ENCODE measurements at places on chromosomes 6 and 20.
A peak's percentile ranks its signal among the peaks of the same experiment; 100 is the strongest.

GRCh38 chr6:34459899-34460593, 5.8 kb upstream of the PACSIN1 start:
- DNase-seq = peak; percentile 17

DNA sequence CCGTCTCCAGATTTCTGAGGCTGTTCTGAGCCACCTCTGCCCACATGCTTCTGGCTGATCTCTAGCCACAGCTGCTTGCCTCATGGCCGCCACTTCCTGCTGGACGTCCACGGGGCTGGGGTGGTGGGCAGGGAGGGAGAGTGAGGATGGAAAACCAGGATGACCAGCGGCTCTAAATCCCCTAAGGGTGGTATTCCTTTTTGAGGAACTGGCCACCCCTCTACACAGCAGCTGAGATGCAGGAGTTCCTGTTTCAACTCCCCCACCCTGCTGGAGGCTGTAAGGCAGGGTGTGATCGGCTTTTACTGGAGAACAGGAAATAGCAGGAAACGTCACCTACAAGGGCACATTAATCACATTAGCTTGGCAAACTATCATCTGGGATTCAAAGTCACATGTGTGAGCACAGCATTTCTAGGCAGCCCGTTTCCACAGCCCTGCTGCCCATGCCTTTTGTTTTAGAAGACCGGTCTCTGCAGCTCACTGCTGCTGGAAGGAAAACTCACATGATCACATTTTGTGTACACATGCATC, 181.6 kb upstream of the ECI2 start:
- no peak for DNase-seq

DNA sequence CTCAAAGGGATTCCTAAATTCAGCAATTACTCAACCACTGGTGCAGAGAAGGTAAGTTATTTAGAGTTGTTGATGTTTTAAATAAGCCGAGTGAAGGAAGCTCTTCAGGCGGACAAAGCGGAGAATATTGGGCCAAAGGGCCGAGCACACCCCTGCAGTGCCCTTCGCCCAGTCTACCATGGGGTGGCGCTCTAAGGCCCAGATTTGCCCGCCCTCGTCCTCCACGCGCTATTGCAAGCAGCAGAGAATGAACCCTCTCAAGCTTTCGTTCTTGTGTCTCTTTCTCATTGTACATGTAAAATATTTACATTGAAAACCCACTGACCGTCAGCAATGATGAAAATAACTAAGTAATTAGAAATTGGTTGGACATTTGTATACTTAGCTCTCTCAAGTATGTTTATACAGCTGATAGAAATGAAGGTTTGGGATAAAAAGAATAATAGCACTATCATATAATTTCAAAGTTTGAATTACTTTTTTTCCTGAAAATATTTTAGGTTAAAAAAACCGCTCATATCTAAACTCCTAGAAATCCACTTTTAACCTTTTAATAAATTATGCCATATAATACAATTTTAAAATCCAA, 195.0 kb upstream of the CEP162 start:
- DNase-seq = no peak

- no peak for DNase-seq
Observed at GRCh38 chr6:30748851-30749540, 4.6 kb upstream of the IER3 start.

DNA sequence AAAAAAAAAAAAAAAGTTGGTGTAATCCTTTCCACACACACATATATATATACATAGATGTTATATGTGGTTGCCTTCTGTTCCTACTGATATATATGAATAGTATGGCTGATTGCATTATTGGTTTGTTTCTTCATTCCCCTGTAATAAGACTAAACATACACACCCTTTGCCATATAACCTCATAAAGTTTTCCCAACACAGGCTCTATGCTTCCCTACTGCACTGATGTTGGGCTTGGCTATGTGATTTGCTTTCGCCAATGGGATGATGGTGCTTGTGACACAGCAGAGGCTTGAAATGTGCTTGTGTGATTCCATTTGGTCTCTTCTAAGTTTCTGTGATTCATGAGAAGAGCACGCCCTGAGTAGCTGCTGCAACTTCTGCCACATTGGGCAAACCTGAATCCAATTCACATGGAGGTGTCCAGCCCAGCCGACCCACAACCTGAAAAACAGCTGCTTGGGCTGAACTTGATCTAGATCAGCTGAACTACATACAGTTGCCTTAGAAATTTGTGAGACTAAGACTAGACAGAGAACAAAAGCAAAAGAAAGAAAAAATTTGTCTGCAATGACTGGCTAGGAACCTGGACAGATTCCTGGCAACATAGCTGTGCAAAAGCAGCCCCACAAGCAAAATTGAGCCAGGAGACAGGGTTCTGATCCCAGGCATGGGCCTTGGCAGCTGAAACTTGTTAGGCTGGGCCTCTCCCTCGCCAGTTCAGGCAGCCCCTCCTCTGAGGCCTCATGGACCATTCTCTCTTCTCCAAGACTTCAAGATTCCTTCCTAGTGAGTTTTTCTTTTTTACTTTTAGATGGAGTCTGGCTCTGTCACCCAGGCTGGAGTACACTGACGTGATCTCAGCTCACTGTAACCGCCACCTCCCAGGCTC, 13.4 kb upstream of the TBC1D20 start:
- no peak for DNase-seq

- DNase-seq = no peak
Observed at GRCh38 chr6:11381801-11382513, 149.5 kb upstream of the NEDD9 start.

- no peak for DNase-seq
Observed at GRCh38 chr6:167568407-167569024, 243.6 kb downstream of the TTLL2 start.

- no peak for DNase-seq
Observed at GRCh38 chr20:9294041-9294440, 220.3 kb upstream of the LAMP5 start.

DNA sequence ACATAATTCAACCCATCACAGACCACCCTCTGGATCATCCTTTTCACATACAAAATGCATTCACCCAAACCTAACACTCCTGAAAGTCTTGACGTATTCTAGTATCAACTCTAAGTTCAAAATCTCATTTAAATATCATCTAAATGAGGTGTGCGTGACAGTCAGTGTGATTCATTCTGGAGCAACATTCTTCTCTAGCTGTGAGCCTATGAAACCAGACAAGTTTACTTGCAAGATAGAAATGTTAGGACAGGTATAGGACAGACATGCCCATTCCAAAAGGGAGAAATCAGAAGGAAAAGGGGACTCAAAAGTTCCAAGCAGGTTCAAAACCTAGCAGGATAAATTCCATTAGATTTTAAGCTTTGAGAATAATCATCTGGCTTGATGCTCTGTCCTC, 329.7 kb downstream of the CD83 start:
- no peak for DNase-seq

GRCh38 chr20:5270603-5271002, 46.2 kb downstream of the PROKR2 start:
- DNase-seq = no peak

DNA sequence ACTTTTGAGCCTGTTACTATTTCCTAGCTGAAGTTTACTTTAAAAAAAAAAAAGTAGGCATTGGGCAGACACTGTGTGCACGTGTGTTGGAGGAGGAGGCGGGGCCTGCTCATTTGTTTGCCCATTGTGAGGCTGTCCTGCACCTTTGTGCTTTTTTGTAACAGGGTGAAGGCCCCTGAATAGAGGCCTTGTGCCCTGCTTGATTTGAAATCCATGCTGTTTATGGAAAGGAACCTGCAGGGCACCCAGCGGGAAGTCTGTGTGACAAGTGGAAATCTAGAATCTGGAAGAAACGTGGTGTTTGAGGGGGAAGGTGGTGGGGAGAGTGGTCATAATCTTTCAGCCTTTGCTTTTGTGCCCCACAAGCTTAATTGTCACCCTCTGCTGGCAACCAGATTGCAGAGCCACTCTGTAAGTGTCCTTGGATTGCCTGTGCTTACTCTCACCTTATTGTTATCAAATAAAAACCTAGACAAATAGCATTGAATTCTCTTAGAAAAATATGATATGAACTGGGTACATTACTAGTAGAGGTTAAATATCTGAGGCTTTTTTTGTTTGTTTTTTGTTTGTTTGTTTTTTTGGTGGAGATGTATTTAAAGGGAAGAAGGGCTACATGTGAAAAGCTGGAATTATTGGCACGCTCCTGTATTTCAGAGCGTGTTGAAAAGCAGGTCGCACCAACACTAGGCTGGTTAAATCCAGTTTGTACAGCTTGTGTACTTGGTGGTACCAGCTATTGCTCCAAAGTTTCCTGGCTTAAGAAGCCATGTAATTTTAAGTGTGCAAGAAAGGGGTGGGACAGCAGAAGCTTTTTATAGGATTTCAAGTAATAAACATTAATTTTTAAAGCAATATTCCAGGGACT, 156.3 kb downstream of the ARID1B start:
- peak; percentile 92 for DNase-seq

DNA sequence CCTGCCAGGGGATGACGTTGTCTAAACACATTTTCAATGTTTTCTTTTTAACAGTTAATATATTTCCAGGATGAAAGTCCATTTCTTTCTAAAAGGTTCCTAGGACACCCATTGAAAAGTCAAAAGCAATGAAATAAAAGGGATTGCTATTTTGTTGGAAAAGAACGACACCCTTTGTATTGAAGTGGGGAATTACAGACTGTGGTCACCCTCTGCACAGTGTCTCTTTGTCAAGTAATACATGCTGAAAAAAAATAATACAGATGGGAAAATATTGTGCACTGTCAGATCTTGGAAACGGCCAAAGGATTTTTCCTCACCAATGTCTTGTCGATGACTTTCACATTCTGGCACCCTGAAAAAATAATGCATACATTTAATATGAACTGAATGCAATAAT, 56.9 kb downstream of the HAO1 start:
- DNase-seq = no peak

DNA sequence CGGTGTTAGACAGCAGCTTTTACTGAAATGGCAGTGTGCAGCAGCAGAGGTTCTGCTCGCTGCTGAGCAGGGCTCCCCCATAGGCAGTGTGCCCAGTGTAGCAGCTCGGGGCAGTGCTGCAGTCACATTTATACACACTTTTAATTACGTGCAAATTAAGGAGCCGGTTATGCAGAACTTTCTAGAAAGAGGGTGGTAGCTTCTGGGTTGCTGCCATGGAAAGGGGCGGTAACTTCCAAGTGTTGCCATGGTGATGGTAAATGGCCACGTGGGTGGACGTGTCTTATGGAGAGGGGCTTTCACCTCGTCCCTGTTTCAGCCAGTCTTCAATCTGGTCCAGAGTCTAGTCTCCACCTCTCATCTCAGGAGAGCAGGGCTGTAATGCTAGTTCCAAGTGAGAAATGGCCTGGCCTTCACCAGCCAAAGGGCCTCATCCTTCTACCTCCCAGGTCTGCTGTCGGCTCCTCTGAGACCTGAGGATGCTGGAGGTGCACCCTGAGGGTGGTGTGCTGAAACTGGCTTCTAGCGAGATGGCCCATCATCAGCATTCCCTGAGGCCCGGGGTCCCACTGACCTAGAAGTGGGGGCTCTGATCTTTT, 180.5 kb upstream of the PMEPA1 start:
- DNase-seq = no peak

DNA sequence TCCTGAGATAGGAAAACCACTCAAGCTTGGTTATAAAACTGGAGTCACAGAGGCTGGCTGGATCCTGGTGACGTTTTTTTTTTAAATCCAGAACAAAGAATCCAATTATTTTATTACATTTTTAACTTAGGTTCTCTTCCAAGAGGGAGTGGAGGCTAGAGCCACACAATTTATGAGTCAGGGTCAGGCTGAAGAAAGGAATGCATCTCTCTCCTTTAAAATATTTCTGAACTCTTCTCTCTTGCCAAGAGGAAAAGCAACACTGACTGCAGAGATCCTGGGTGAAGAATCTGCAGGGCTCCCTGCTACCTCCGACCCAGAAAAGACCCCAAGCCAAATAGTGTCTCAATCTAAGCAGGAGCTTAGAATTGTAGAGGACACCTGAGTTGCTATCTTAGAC, 88.5 kb upstream of the SSTR4 start:
- DNase-seq = no peak

GRCh38 chr6:56023829-56024228, 148.4 kb upstream of the BMP5 start:
- DNase-seq = no peak

DNA sequence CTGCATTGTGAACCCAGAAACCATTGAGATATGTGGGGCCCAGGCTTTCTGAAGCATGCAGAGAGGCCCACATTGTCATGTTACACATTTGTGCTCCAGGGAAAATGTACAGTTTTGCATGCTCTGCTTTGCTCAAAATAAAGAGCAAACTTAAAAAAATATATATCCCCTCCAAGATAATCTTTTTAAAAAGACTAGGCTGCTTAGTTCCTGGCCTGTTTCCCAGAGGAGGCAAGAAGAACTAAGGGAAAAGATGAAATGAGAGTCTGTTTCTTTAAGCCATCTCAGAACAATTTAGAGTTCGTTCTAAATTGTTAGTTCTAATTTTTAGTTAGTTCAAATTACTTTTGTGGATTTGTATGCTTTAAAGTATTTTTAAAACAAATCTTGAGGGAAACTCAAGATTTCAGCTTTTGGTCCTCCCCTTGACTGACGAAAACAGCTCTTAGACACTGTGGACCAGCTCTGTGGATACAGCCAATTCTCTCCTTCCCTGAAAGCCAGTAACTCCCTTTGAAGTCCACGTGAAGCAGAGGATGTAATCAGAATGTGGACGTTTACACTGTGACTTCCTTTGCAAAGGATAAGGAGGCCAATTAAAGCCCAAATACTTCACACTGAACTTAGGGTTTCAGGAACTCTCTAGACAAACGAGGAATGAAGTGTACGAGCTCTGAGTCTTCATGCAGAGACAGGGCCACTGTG, 84.7 kb downstream of the CD164 start:
- no peak for DNase-seq

DNA sequence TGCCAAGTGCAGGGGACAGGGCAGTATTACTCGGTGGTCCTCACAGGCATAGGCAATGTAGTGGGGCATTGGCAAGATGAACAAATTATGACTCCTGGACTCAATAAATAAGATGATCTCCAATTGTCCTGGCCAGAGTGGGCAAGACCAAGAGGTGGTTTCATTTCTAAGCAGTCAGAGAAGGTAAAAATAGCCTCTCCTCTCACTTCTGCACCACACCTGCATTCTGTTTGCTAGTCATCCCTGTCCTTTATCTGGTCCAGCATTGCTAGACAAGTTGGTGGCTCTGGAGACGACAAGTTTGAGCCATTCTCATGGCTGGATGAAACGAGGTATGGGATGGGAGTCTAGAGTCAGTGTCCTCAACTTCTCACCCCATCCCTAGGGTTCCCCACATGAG, 83.0 kb downstream of the BANF2 start:
- no peak for DNase-seq
